ENCODE measurements at places on chromosomes 13 and 19.

DNA sequence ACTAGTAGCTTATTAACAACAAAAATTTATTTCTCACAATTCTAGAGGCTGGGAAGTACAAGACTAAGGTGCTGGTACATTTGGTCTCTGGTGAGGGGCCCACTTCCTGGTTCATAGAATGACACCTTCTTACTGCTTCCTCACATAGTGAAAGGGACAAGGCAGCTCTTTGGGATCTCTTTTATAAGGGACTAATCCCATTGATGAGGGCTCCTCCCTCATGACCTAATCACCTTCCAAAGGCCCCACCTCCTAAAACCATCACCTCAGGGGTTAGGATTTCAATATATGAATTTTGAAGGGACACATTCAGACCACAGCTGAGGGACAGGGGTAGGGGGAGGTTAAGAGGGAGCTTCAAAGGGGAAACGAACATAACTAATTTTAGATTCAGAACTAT is 20.3 kb downstream of the SPART start:
- DNase-seq = no peak

- no peak for DNase-seq
Measured at GRCh38 chr13:42633495-42633894, 59.5 kb downstream of the TNFSF11 start.

DNA sequence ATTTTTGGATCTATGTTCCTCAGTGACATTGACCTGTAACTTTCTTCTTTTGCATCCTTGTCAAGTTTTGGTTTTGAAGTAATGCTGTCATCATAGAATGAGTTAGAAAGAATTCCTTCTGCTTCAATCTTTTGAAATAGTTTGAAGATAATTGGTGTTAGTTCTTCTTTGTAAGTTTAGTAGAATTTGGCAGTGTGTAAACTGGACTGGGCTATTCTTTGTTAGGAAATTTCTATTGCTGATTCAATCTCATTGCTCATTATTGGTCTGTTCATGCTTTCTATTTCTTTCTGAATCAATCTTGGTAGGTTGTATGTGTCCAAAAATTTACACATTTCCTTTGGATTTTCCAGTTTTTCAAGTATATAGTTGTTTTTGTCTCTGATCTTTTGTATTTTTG is 101.7 kb upstream of the SPRY2 start:
- DNase-seq = no peak

DNA sequence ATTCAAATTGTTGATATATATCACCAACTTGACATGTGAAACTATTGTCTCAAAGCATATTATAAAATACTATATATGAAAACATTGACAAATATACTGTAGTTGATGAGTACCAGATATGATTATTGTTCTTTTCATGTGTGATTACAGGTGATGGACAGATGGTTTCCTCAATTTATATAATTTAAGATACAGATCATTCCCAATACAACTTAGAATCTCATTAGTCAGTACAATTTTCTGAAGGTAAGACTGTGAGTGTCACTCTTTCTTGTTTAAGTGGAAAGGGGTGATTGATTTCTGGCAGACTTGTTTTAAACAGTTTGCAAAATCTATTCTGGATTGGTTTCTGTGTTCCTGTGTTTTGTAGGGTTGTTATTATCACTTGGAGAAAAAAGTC is 498.8 kb downstream of the IRS2 start:
- no peak for DNase-seq

All from stimulated activated CD8-positive, alpha-beta memory T cell treated with anti-CD3 and anti-CD28 coated beads, Interleukin-7, amount 100 ng/mL, for 48 hours (primary cell).